Neuronal stem cell (in vitro differentiated cells): ENCODE measurements at places on chromosomes 12 and 14.

DNA sequence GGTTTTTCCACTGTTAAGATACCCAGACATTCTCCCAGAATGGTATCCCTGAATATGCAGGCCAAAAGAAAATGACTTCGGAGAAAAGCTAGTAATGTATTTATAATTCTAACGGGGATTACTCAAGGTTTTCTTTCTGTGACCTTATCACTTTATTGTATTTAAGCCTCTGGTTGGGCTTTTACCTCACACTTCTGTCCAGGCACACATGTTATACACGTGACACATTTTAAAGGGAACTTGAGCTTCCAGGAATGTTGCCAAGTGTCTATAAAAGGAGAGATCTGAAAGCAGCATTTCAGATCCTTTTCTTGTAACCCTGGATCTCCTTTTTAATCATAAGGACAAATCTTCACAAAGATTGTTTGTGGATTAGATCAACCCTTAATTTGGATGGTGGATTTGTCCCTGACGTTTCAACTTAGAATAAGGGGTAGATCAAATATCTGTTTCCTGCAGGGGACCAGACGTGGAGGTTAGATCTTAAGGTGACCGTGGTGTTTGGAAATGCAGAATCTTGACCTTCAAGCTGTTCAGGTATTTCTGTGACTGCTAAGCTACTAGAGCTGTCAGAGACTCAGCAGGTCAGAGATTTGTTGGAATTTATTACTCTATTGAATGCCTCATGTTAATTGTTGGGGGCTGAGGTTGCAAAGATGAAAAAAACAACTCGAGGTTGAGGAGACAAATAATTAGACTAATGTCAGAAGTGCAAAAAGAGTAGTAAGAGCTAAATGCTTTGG is 1.5 kb downstream of the CIPC start:
- DNase-seq = no peak

DNA sequence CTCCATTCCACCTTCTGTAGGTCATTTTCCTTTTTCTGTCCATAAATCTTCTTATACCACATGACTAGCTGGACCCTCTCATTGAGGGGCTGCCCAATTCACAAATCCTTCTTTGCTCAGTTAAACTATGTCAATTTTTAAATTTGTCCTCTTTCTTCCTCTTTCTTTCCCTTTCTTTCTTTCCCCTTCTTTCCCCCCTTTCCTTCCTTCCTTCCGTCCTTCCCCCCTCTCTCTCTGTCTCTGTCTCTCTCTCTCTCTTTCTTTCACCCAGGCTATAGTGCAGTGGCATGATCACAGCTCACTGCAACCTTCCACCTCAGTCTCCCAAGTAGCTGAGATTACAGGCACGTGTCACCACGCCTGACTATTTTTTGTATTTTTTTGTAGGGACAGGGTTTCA is 47.1 kb upstream of the TMEM263 start:
- no peak for DNase-seq

- DNase-seq = no peak
Measured at GRCh38 chr12:13094367-13094766, 9.1 kb downstream of the GSG1 start.

DNA sequence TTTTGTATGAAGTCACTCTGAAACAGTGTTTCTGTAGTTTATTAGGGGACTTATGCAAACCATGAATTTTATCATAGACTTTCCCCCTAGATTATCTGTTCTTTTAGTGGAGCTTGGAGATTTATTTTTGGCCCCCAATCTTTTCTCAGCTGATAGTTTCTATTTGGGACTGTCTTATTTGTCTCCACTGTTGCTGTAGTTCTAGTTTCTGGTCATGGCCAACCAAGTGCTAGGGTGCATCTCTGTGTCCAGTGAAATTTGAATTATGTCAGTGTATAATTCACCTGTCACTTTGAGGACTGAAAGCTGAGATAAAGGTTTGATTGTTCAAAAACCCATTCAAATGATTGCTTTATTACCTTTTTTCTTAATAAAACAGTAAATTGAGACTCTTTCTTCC is 61.3 kb downstream of the KTN1 start:
- DNase-seq = no peak

- DNase-seq = no peak
Measured at GRCh38 chr14:20760950-20761349, 7.3 kb upstream of the EDDM3B start.
